ENCODE measurements at places on chromosomes 12 and 14.

GRCh38 chr12:12428961-12429657, 72.2 kb downstream of the BORCS5 start:
- DNase-seq = no peak

GRCh38 chr14:36027354-36027753, 149.2 kb downstream of the PTCSC3 start:
- no peak for DNase-seq

GRCh38 chr12:57055824-57056223, 5.9 kb upstream of the MYO1A start:
- no peak for DNase-seq

GRCh38 chr12:26101350-26101734, 23.5 kb downstream of the BHLHE41 start:
- DNase-seq = no peak

GRCh38 chr14:58755031-58755925, 117.5 kb downstream of the DACT1 start:
- DNase-seq = no peak

- DNase-seq = no peak
Observed at GRCh38 chr12:14931791-14932560, 6.4 kb downstream of the ERP27 start.

- no peak for DNase-seq
Observed at GRCh38 chr12:59097876-59098275, 177.6 kb upstream of the LRIG3 start.

GRCh38 chr12:45339035-45339434, 123.1 kb downstream of the ANO6 start:
- DNase-seq = no peak

DNA sequence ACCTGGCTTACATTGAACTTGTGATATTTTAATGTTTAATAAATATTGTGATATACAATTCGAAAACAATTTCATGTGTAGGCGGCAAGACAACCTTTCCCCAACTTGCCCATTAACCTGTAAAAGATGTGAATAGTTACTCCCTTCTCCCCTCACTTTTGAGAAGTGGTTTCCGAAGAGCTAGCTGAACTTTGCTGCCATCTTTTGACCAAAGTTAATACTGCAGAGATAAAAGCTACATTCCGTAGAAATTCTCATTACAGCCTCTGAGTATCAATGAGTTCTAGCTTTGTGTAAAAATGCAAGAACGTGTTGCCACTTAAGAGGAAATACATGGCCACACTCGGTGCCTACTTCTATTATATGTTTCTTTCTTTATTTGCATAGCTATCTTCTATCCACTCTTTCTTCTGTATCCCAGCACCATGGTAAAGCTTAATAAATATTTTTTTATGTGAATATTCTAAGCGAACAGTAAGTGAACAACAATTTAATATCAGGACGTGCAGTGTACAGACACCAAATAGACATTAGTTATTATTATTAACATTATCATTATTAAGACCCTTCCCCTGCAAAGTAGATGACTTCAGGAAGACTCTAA, 105.1 kb upstream of the TMEM260 start:
- no peak for DNase-seq

DNA sequence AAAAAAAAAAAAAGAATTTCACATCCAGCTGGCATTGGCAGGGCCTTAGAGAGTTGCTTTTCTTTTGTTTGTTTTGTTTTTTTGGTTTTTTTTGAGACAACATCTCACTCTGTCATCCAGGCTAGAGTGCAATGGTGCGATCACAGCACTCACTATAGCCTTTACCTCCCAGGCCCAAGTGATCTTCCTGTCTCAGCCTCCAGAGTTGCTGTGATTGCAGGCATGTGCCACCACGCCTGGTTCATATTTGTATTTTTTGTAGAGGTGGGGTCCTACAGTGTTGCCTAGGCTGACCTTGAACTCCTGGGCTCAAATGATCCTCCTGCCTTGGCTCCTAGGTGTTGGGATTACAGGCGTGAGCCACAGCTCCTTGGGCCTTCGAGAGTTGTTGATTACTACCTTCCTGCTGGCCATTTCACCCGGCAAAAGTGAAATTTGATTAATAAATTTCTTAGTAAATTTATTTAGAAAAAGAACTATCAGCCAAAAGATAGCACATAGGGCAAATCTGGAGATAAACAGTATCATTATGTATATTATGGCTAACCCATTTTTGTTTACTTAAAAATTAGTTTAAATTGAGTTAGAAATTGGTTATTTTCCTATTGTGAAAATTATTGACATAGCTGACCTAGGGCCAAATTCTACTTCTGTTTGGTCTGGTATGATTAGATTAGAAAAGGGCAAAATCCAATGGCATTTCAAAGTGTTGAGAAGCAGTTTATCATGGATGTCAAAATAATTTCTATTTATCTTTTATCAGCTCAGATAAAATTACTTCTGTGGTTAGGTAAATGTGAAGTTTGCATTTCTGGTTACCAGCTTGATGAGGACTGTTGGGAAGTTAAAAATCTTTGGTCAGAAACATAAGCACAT, 12.6 kb downstream of the ACTR6 start:
- DNase-seq = no peak

DNA sequence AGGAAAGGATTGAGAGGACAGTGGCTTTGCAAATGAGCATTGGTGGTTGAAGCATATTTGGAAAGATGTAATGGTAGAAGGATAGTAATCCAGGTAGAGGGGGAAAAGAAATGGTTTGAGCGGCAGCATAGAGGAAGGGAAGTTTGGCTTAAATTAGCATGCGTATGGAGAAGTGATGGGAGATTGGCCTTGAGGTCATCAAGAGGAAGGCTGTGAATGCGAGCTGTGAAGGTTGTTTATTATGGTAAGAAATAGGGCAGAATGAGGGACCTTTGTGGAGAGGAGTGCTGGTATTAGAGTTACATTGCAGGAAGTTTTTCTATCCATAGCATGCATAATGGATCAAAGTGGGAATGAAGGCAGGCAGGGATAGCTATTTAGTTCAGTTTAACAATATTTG, 162.1 kb downstream of the TMTC2 start:
- no peak for DNase-seq

GRCh38 chr14:68767248-68767645, 25.6 kb downstream of the ZFP36L1 start:
- DNase-seq = no peak
